ENCODE measurements at places on chromosomes 7 and 10. TPM values are rescaled to one million over a fixed set of nuclear protein-coding genes. Genes with fewer than 3 reads are reported as not detected.

GRCh38 chr7:138006106-138006505 is 4.2 kb upstream of the CREB3L2 start:
- DNase-seq: no peak

DNA sequence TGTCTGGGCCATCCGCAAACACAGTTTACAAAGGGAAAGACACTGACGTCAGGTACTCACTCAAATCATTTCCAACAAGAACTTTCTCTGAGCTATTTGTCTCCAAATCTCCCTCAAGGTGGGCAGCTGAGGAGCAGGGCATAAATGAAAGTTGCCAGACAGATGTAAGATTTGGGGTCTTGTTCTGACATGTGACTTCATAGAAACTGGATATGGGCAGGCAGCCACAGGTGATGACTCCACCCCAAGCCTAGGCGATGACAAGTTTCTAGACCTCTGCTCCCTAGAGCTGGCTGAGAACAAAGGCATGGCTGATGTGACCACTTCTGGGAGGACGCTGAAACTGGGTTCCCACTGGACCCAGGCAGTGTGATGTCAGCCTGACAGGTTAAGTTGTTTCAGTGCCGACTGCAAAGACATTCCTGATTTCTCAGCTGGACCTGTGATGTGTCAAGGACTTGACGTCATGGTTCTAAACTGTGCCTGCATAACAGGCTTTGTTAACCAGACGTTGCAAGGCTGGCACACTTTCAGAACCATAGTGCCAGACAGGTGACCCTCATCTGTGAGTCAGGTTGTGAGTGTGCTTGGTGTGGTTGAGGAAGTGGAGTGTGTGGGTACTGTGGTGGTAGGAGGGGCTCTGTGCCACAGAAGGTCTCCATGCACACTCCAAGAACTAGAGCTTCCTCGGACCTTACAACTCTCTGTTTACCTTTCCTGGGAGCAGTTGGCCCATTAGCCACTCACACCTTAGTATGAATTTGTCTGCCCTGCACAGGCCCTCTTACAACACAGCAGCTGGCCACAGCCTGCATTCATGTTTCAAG is 39.9 kb upstream of the EBF3 start:
- no peak for DNase-seq

- DNase-seq: no peak
These were observed 28.4 kb upstream of the CDK13 start for GRCh38 chr7:39921506-39922175.

GRCh38 chr7:80957226-80957777 is 38.5 kb upstream of the SEMA3C start:
- DNase-seq: no peak

DNA sequence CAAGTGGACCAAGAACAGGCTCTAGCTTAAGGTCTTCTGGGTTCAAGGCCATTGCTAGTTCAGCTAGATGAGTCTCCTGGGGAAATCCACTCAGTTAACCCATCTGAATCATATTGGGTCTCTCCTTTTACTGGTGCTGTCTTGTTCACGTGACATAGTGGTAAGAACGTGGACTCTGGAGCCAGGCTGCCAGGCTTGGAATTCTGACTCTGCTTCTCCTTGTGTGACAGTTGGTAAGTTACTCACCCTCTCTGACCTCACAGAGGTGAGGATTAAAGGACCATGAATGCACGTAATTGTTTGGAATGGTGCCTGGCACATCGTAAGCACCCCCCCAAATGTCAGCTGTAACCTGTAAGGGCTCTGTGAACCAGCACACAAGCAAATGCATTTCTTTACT is 9.7 kb upstream of the CALU start:
- no peak for DNase-seq

DNA sequence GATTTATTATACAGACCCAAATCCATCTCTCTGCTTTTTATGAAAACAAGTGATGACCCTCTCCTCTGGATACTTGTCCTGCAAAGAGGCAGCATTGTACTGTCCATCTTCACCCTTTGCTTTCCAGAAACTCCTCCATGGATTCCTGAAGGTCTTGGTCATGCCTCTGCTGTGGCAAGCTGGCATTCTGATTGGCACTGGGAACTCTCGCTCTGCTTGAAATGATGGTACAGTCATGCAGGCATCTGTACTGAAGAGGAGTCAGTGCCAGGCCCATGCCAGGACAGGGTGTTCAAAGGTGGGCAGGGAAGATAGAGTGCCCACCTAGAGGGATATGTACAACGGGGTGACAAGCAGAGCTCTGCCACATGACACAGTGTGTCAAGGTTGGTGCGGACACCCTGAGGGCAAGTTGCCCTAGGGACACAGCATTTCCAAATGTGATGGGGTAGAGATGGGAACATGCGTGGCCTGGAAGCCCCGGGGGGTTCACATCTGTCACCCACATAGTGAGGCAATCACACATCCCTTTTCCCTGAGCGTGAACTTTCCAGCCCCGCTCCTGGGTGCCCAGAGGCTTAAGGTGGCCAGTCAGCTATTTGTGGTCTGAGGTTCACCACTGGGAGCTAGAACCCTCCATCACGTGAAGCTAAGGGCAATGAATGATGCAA is 235.7 kb upstream of the TCERG1L start:
- DNase-seq: no peak

DNA sequence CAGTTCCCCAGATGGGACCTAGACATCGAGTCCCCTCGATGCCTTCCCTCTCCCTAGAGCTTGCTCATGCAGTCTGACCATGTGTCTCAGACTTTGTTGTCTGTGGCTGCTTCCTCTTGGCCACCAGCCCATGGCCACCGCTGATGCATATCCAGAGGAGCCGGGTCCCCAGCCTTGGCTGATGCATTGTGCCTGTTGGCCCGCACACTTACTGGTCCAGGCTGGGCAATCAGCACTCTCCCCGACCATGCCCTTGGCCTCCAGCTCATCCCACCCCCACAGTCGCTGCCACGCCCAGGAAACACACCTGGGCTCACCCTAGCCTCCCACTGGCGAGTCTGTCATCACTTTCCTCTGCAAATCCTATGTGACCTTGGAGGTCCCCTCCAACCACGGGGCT is 10.1 kb downstream of the NPC1L1 start:
- DNase-seq: no peak

GRCh38 chr7:88669913-88670312 is 89.6 kb upstream of the ZNF804B start:
- DNase-seq: no peak

DNA sequence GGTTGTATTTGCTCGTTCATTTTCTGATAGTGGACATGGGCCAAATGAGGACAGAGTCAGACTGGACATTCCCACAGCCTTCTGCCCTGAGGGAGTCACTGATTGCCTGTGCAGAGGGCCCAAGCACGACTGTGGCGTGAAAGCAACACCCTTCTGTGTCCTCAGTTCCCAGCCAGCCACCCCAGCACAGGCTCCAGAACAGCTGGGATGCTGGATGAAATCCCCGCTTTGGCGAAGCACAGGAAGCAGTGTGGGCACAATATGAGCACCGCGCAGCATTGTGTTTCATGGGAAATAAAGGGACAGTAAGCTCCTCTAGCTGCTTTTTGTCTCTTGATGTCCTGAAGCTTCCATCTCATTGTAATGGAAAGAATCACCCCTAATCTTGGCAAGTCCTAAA is 20.5 kb downstream of the TRIL start:
- DNase-seq: no peak

GRCh38 chr10:127151981-127152699 is 44.3 kb downstream of the INSYN2A start:
- DNase-seq: peak; percentile 44

DNA sequence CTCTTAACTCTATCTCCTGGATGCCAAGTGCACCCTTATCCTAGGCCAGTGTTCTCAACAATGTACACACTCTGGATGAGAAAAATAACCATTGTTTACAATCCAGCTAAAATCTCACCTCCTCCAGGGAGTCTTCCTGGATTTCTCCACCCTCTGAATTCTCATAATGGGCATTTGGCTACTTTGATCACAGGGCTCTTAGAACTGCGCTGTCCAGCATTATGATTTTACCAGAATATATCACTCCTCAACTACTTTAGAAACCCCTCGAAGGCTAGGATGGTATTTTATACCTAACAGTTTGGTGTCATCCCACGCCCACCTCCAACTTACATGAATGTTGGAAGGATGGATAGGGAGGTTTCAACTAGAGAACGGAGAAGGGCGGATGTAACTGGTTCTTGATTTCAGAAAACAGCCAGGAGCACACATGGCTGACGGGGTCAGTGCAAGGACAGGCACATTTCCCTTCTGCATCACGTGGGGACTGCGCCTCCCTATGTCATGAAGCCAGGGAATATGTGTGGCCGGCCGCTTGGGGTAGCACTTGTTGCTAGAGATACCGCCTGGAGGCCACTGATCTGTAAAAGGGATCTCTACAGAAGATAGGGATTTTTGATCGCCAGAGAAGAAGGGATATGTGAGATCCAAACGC is 1.2 kb upstream of the ATP6V0E2 start:
- peak; percentile 83 for DNase-seq

DNA sequence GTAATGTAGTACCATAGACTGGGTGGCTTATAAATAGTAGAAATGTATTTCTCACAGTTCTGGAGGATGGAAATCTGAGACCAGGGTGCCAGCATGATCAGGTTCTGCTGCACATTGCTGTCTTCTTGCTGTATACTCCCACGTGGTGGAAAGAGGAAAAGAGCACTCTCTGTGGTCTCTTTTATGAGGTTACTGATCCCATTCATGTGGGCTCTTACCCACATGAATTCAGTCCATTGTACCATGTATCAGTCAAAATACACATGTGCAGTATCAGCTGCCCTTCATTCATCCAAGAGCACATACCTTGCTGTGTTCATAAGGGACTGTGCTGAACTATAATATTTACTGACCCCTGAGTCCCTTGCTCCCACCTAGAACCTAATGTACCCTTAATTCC is 17.1 kb downstream of the PNLIPRP2 start:
- no peak for DNase-seq

DNA sequence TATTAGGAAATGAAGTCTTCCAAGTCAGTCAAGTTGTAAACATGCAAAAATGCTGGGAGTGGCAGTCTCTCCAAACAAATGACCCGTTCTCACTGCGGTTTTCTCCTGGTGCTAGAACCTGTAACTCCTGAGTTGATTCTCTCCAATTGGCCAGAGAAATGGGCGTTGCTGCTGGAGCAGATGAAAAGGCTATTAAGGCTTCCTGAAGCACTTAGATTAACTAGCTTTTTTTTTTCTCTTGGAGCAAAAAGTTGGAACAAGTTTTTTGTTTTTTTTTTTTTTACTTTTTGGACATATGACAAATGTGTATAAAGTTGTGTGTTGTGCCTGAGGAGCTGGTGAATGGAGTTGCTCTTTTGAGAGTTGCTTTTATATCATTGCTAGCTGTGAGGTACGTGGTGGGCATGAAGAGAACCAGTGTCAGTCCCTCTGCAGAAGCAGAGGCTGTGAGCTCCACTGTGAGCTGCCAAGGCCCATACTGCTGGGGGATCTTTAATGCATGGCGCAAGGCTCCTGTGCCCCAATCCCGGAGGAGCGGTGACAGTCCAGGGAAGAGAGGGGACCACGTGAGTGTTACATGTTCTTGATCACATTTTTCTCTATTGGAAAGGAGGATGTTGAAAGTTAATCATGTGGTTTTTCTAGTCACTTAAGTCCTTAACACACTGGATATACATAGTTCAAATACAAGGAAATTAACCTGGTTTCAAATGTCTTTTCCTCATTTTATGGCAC is 393.6 kb upstream of the GALNT17 start:
- DNase-seq: no peak

GRCh38 chr7:18387191-18387735 is 108.3 kb upstream of the HDAC9 start:
- no peak for DNase-seq

GRCh38 chr7:140232957-140233917 is 56.5 kb upstream of the KDM7A start:
- DNase-seq: no peak

DNA sequence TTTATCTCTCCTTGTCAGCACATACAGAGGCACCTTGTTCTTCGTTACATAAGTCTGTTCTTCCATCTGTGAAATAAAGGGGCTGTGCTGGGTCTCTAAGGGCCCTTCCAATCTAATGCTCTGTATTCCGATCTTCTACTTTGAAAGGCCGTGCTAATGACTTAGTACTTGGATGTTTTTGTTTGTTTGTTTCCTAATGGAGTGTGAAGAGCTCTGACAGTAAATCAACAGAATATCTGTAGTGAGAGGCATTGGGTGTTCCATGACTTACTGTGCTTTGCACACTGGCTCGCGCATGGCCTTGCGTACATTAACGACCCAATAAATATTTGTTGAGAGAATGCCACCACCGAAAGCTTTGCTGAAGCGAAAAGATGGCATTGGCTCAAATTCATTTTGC is 162.1 kb downstream of the CHN2 start:
- DNase-seq: no peak

GRCh38 chr7:19312416-19312815 is 167.2 kb upstream of the FERD3L start:
- no peak for DNase-seq

DNA sequence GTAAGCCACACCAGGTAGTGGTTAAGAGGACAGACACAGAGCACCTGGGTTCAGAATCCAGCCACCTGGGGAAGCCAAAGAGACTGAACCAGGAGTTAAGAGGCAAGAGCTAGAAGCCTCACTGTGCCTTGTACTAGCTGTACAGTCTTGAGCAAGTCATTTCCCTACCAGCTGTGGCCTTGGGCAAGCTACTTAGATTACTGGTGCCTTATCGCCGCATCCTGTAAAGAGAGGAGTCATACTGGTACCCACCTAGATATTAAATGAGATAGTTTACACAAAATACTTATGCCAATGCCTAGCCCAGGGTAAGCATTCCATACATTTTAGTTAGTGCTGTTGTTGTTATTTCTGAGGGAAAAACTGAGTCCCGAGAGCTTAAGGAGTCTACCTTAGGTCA is 47.7 kb downstream of the HABP2 start:
- no peak for DNase-seq

DNA sequence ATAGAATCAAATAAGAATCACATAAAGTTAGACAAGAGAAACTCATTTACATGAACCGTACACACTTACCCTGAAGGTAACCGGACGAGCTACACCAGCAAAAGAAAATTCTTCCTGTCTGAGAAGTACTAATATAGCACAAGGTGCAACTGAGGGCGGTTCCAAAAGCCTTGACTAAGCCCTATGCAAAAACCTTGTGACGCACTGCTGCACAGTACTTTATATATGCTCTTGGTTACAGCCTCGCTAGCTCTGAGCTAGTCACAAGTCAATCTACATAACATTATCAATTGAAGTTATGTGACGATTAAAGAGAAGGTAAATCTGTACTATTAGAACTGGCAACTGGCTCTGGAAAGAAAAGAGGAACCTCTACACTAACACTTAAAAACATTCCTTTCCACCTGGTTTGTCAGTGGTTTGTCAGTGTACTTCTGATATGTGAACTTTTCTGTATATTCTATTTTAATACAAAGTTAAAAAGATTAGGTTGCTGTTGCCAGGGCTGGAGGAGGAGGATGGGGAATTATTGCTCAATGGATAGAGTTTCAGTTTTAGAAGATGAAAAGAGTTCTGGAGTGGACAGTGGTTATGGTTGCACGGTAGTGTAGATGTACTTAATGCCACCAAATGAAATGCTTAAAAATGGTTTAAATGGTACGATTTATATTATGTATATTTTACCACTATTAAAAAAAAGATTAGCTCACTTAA is 21.6 kb downstream of the NT5C3A start:
- DNase-seq: no peak

GRCh38 chr7:89606511-89606910 is 547.8 kb upstream of the STEAP1 start:
- DNase-seq: no peak

The PON3 gene
- 1.0 TPM for total RNA-seq

The KIAA1549 gene
- total RNA-seq: 2.2 TPM

The DGKB gene
- total RNA-seq: not detected

The OR2A7 gene
- total RNA-seq: 0.40 TPM

The SLC35G1 gene
- 2.8 TPM for total RNA-seq

The TRPV5 gene
- total RNA-seq: not detected
